Mesenteric fat pad (tissue), 1 donor: ENCODE measurements at places on chromosomes 11 and 22.

GRCh38 chr11:102201776-102202175 lies 91.5 kb downstream of the YAP1 start:
- DNase-seq = no peak

DNA sequence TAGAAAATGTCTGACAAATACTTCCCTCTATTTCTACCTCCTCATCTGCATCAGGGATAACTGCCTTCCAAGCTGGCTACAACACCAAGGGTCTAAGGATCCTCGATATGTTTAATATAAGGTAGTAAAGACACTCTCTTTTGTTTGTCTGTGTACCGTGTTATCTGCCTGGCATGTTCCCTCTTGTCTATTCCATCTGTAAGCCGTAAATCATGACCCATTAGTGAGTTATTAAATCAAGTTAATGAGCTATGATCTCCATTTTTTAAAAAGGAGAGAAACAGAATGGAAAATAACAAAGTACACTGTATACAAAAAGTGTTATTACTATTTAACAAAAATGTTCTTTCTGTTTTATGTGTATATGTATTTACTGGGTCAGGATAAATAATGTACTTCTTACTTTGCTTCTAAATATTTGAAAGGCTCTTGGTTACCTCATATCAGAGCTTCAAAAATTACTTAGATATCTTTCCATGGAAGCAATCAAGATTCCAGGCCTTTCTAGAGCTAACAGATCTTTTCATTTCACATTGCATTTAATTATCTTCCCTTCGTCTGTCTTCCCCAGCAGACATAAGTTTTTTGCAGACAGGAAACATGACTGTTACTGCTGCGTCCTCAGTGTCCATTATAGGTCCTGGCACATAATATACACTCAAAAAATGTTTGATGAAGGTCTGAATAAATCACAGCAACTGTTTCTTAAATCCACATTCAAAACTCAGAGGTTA lies 342.6 kb upstream of the CCDC90B start:
- no peak for DNase-seq

- no peak for DNase-seq
Measured at GRCh38 chr22:29029202-29030000, 32.2 kb downstream of the C22orf31 start.

GRCh38 chr11:127376301-127376700 lies 375.7 kb upstream of the KIRREL3 start:
- DNase-seq = no peak

- DNase-seq = no peak
Measured at GRCh38 chr11:47725442-47726117, 10.4 kb upstream of the AGBL2 start.

GRCh38 chr22:37633625-37634416 lies 5.6 kb upstream of the SH3BP1 start:
- DNase-seq = peak; percentile 93

DNA sequence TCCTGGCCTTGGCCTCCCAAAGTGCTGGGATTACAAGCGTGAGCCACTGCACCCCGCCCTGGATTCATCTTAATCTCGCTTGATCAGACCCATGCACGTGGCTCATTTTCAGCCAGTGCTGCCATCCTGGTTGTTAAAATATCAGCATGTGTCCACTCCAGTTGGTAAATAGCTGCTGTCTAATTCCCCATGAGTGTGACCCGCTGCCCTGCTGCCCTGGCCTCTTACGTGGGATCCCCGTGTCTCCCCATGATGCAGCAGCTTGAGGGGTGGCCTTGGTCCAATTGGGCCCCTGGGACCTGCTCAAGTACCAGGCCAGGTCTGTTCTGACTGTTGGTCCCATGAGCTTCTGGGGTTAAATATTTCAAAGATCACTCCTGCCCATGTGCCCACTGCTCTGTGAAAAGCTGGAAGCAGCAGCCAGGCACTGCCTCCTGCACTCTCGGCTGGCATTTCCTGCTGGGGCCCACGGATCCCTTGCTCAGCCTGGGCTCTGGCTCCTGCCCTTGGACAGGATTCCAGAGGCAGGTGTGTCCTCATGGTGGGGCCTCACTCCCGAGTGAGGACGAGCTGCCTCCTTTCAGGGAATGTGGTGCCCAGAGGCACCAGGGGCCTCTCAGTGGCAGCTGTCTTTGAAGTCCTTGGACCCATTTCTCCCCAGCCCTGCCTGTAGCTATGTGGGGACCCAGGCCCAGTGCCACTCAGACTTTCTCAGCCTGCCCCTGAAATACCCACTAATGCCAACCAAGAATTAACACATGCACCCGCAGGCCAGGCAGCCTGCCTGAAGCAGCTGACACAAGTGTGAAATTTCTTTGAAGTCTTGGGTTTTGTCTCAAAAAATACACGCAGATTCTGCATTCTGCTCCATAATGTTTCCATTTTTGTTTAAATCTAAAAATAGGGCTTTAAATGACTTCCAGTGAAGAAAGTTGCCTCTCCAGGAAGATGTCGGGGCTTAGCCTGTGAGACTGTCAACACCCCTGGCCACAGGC lies 38.1 kb upstream of the PRDM11 start:
- DNase-seq = no peak

DNA sequence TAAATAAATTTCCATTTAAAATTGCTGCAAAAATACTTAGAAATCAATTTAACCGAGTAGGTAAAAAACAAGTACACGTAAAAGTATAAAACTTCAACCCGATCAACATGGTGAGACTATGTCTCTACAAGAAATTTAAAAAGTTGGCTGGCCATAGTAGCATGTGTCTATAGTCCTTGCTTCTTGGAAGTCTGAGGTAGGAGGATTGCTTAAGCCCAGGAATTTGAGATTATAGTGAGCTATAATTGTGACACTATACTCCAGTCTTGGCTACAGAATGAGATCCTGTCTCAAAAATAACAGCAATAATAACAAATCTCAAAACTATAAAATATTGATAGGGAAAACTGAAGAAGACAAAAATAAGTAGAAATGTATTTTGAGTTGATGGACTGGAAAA lies 11.1 kb downstream of the CASP4 start:
- no peak for DNase-seq

- DNase-seq = no peak
Measured at GRCh38 chr22:22618923-22619322, 25.5 kb upstream of the GGTLC2 start.

GRCh38 chr11:110710628-110711381 lies 1.4 kb downstream of the ARHGAP20 start:
- DNase-seq = peak; percentile 90

DNA sequence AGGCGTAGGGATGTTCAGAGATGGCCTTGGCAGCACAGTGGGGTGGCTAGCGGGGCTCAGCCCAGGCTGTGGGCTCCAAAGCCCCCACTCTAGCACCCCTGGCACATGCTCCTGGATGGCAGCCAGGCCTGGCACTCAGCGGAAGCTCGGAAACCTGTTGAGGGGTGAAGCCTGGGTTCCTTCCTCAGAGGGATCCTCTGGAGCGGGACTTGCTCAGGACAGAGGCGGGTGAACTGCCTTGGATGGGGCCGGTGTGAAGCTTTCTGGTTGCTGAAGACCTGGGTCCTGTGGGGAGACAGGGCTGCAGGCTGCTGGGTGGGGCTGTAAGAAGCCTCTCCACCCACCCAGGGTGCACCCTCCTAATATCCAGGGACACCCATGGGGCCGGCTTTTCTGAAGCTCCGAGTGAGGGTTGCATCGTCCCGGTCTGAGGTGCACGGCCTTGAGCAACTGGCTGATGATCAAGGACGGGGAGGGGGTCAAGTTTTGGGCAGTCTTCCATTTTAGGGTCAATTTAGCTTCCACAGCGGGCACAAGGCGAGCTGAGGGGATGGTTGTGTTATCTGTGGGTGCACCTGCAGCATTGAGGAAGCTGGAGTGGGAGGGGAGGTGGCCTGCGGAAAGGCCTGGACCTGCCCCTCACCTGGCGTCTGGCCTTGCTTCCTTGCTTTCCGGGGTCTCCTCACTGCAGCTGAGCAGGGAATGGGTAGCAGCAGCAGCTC lies 5.2 kb downstream of the MRGPRE start:
- DNase-seq = no peak

- no peak for DNase-seq
Measured at GRCh38 chr11:20002312-20003216, 157.7 kb downstream of the DBX1 start.

- no peak for DNase-seq
Measured at GRCh38 chr11:75862437-75862836, 47.4 kb downstream of the UVRAG start.

GRCh38 chr22:50396751-50397370 lies 53.7 kb downstream of the PPP6R2 start:
- no peak for DNase-seq

- no peak for DNase-seq
Measured at GRCh38 chr22:20021196-20022181, 579 bp downstream of the TANGO2 start.

- no peak for DNase-seq
Measured at GRCh38 chr11:45056529-45056928, 89.9 kb upstream of the PRDM11 start.

GRCh38 chr11:134749040-134749839 lies 337.2 kb upstream of the B3GAT1 start:
- DNase-seq = peak; percentile 57

DNA sequence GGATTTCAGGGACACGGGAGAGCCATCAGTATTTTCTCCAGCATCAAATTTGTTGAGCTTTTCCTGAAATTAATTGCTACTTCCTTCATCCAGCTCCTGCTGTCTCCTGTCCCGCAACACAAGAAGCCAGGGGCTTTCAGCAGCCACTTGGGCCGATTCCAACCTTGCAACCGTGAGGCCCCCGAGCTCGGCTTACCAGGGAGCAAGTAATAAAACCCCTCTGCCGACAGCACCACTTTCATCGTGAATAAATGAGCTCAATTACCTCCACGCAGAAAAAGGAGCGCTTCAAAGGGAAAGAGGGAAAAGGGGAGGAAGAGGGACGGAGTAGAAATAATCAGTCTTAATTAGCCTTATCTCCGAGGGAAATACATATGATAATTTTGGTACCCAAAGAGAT lies 76.6 kb downstream of the CELSR1 start:
- DNase-seq = no peak

DNA sequence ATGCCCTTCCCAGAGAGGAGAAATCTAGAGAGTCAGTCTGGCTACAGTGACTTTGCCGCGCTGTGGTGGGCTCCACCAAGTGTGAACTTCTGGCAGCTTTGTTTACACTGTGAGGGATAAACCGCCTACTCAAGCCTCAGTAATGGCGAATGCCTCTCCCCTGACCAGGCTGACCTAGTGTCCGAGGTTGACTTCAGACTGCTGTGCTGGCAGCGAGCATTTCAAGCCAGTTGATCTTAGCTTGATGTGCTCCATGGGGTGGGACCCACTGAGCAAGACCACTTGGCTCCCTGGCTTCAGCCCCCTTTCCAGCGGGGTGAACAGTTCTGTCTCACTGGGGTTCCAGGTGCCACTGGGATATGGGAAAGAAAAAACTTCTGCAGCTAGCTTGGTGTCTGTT lies 38.6 kb upstream of the PTH start:
- no peak for DNase-seq

DNA sequence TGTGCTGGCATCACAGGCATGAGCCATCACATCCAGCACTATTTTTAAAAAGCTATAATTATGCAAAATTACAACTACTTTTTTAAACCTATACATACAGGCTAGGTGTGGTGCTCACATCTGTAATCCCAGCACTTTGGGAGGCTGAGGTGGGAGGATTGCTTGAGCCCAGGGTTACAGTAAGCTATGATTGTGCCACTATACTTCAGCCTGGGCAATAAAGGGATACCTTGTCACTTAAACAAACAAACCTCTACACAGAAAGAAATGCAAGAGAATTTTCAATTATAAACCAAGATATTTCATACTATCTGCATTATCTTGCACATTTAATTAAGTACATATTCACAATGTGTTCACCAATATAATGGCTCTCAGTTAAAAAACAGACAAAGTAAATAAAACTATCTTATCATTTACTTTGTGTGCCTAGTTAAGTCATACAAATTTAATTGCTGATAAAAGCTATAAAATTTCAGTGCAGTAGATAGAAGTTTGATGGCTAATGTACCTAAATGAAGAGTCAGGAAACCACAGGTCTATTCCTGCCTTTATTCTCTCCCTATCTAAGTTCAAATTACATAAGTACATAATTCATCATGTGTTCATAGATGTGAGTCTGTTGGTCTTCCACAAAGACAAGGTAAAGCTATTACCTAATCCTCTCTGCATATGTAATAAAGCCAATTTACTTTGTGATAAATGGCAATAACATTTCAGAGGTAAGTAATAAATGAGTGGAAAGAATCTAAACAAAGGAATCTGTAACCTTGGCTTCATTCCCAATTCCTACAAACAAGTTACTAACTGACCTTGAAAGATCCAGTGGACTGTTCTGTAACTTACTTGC lies 9.0 kb upstream of the RDX start:
- DNase-seq = no peak

GRCh38 chr11:115391598-115391997 lies 112.6 kb downstream of the CADM1 start:
- no peak for DNase-seq

DNA sequence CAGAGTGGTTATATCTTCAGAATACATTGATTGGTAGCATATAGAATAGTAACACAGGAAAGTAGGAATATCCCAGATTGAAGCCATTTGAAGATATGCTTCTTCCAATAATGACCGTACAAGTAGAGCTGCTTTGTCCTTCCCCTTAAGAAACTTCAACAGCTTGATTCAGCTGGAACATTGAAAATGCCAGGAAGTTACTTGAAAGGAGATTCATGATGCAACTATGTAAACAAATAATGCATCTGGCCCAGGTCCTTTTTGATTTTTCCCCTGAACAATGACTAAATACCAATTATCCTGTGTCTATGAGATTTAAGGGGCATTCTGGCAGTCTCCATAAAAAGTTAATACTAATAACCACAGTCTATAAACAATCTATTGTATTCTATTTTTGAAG lies 3.0 kb downstream of the DKK3 start:
- no peak for DNase-seq

DNA sequence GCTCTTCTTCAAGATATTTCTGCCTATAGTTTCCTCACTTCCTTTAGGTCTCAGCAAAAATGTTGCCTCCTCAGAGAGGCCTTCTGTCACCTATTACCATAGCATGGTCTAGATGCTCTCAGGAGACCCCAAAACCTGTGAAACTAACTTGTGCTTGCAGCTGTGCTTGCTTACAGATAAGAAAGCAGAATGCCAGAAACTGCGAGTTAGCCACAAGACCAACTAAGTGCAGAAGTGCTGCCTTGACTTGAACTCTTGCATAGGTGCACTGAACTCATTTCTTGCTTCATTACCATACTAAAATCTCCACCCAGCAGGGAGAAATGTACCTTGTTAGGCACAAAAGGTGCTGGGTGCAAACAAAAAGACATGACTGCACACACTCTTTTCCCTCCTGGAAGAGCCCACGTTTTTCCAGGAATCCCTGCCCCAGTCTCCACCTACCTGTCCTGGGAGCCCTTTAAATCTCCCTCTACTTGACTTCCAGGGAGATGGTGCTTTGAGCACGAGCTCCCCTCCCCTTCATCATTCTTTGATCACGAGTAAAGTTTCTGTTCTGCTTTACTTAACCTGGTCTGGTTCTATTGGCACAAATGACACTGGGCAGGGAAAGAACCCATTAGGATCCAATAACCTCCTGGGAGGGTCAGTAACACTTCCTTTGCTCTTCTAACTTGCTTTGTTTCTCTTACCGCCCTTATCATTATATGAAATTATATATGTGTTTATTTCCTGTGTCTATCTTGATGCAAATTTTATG lies 137.7 kb upstream of the DDI1 start:
- no peak for DNase-seq

GRCh38 chr22:33438273-33438672 lies 380.1 kb upstream of the SYN3 start:
- DNase-seq = no peak
